ENCODE measurements at places on chromosomes 2 and 18.

GRCh38 chr18:22088996-22089640, 80.3 kb upstream of the GATA6 start:
- DNase-seq, result no peak

- DNase-seq, result no peak
Measured at GRCh38 chr2:23091900-23092299, 293.1 kb upstream of the KLHL29 start.

DNA sequence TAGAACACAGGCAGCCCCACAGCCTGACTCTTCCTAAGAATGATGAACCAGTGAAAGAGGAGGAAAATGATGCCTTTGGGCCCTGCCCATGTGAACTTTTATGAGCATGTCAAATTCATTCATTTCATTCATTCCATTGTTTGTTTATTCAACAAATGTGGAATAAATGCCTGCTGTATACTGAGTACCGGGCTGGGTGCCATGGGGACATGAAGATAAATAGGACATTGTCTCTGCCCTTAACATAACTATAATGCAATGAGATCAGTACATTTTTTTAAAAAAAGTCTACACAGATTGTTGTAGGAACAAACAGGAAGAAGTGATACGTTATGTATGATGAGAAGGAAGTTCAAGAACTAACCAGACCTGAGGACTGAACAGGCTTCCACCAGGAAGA, 14.7 kb downstream of the MREG start:
- no peak for DNase-seq

DNA sequence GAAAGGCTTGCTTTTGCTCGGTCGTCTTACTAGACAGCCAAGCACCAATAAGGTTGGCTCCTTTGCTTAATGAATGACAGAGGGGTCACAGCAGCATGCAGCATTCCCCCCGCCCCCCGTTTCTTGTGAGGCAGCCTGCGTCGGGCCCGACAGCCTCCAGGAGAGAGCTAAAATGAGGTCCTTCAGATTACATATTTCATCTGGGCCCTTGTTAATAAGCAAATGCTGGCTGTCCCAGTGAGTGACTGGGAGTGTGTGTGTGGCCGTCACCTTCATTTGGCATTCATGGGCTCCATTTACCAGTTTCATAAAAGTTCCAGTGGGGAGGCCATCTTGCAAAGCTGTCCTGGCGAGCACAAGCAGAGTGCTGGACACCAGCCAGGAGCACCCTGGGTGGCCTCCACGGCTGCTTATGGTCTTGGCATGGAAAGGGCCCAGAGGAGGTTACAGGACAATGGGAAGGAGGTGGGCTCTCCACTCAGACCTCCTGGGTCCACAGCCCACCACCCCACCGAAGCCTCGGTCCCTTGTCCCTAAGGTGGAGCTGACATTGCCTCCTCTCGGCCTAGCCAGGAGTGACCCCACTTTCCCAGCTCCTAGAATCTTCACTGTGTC, 37.2 kb downstream of the ODC1 start:
- DNase-seq, result no peak

GRCh38 chr2:196409376-196409775, 230.1 kb upstream of the CCDC150 start:
- no peak for DNase-seq

- no peak for DNase-seq
Measured at GRCh38 chr2:85851253-85852151, 37.3 kb downstream of the ST3GAL5 start.

GRCh38 chr2:157899125-157899839, 23.2 kb upstream of the ACVR1 start:
- DNase-seq, result no peak

GRCh38 chr2:178194600-178195389, 483 bp downstream of the OSBPL6 start:
- DNase-seq, result no peak

DNA sequence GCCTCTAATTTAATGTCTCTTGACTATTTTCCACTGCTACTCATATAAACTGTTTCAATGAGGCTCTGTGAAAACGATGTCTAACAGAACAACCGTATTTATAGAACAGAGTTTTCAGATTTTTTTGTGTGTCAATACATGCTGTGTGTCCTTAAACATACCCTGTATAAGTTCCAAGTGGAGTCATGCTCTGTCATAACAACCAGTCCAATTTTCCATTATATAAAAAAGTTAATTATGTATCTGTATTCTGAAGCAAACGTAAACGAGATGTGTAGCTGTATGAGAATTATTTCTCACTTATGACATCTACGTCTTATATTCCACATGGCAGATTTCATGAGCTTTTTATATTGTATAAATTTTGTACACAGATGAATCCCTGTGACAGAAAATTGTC, 13.9 kb upstream of the GULP1 start:
- no peak for DNase-seq

- DNase-seq, result no peak
Measured at GRCh38 chr2:42182654-42183308, 13.6 kb downstream of the EML4 start.

DNA sequence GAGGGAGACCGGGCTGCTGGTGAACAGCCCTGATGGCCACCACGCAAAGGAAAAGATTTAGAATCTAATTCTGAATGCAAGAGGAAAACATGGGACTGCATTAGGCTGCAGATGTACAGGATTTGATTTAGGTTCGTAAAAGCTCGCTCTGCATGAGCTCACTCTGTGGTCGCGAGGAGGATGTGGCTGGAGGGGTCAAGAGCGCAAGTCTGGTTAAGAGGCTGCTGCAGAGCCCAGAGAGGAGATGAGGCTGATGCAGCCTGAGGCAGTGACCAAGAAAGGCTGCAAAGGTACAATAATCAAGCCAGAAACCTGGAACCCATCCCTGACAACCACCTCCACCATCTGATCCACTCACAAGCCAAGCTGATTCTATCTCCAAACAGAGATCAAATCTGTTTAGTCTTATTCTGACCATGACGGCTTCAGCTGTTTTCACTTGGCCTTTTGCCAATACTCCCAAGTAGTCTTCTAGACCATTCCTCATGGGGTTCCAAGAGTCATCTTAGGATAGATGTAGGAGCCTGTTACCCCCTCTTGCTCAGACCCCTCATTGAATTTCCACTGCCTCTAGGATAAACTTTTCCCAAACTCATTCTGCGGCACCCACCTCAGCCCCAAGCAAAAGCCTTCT, 58.9 kb upstream of the ARL4C start:
- no peak for DNase-seq

- no peak for DNase-seq
Measured at GRCh38 chr2:73083886-73084800, 12.6 kb upstream of the SFXN5 start.

GRCh38 chr18:70059684-70060083, 112.0 kb upstream of the CD226 start:
- DNase-seq, result no peak

GRCh38 chr2:102295566-102295965, 15.8 kb upstream of the IL1RL1 start:
- DNase-seq, result no peak

- DNase-seq, result no peak
Measured at GRCh38 chr18:2822213-2822921, 24.4 kb upstream of the EMILIN2 start.

DNA sequence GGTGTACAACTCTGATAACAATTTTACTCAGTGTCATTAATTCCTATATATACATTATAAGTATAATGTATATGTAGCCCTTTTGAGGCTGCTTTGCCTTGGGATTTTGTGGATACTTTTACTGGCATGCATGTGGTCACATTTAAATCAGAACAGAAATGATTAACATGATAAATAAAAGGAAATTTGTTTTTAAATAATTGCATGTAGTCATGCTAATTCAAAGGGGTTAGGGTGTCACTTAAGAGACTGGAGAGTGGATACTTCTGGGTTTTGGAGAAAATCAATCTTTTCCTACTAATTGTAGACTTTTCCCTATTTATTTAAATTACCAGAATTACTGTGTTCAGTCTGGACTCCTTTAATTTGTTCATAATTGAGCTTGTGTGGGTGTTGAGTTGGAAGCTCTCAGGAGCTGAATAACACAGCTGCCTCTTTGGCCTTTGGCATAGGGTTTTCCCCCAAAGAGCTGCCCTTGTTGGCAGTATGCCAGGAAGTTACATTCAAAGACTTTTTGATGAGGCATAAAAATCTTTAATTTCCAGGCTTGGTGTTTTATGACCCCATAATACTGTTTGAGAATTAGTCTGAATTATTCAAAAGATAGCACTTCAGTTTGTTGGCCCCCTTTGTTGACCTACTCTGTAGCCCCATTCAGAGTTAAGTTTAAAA, 484.7 kb upstream of the NRP2 start:
- DNase-seq, result no peak

GRCh38 chr2:120602251-120602650, 133.4 kb upstream of the GLI2 start:
- DNase-seq, result no peak

DNA sequence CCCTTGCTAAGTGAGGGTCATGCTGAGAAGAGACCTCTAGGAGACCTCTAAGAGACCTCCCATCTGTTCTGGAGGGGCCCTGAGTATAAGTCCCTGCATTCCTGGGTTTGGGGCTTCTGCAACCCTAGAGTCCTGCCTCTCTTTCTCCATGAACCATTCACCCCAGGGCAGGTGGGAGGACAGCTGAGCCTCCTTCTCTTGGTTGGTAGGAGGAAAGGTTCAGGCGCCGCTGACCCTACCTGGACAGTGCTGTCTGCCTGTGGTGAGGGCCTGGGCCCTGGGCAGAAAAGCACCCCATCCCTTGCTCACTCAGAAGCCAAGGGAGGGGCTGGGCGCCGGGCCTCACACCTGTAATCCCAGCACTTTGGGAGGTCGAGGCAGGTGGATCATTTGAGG, 604 bp upstream of the VIL1 start:
- no peak for DNase-seq

GRCh38 chr18:11807233-11807632, 44.0 kb upstream of the CHMP1B start:
- no peak for DNase-seq

All from GOT3 (cell line).